Aortic smooth muscle cell (primary cell): ENCODE measurements at places on chromosomes 2 and 18. TPM values are rescaled to one million over a fixed set of nuclear protein-coding genes. Genes with fewer than 3 reads are reported as not detected.

SLC9A4 gene
- under 0.01 TPM in 1 of 2 replicates, not detected in the other for total RNA-seq

EIF5B gene
- 24.7 and 31.5 TPM in 2 replicates for total RNA-seq

TRIM43 gene
- total RNA-seq: not detected in 2 replicates

EPHA4 gene
- total RNA-seq: 4.8 and 8.2 TPM in 2 replicates

ANKRD53 gene
- 0.37 and 0.40 TPM in 2 replicates for total RNA-seq

C2orf81 gene
- 0.87 and 1.1 TPM in 2 replicates for total RNA-seq

ZSWIM2 gene
- not detected in 2 replicates for total RNA-seq

ADRA2B gene
- not detected in 2 replicates for total RNA-seq

ZNF396 gene
- 3.0 and 3.2 TPM in 2 replicates for total RNA-seq

VIT gene
- 0.12 and 0.13 TPM in 2 replicates for total RNA-seq

MRPL53 gene
- total RNA-seq: 31.5 and 42.1 TPM in 2 replicates

COL4A4 gene
- 22.1 and 33.4 TPM in 2 replicates for total RNA-seq

FAM168B gene
- 67.3 and 84.3 TPM in 2 replicates for total RNA-seq

IMPACT gene
- 25.4 and 29.0 TPM in 2 replicates for total RNA-seq

CFC1 gene
- total RNA-seq: not detected in 2 replicates

EGR4 gene
- not detected in 2 replicates for total RNA-seq

IL1F10 gene
- total RNA-seq: not detected in 2 replicates

PLEKHM3 gene
- total RNA-seq: 14.9 and 16.7 TPM in 2 replicates

TMEFF2 gene
- 0.26 and 0.31 TPM in 2 replicates for total RNA-seq

VWC2L gene
- under 0.01 TPM in 1 of 2 replicates, not detected in the other for total RNA-seq

RAMP1 gene
- total RNA-seq: 3.2 and 14.9 TPM in 2 replicates

NEU4 gene
- total RNA-seq: not detected in 2 replicates

EFEMP1 gene
- 1,165 and 1,581 TPM in 2 replicates for total RNA-seq

REG3A gene
- not detected in 2 replicates for total RNA-seq

STARD6 gene
- 0.44 and 0.53 TPM in 2 replicates for total RNA-seq

C2orf15 gene
- total RNA-seq: not detected in 2 replicates

MRO gene
- not detected in 2 replicates for total RNA-seq
